ENCODE measurements at places on chromosomes 16 and 17.

DNA sequence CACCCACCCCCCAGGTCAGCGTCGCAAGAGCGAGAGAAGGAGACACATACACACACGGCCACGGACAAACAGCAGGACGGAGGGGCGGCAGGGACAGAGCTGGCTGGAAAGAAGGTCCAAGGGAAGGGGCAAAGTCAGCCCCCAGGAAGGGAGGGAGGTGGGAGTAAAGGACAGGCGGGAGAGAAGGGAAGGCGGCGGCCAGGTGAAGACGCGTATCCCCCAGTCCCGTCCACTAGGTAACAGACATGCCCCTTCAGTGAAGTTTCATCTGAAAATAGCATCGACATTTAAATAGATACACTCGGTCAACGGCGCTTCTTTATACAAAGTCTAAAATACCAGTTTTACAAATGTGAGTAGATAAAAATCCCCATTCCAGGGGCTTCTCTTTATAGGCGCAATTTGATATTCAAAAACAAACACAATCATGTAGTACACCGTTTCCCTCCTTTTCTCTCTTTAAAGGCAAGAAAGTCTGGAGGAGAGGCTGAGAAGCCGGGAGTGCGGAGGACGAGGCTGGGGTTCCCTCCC, 4.5 kb downstream of the CBX8 start:
- no peak for DNase-seq

DNA sequence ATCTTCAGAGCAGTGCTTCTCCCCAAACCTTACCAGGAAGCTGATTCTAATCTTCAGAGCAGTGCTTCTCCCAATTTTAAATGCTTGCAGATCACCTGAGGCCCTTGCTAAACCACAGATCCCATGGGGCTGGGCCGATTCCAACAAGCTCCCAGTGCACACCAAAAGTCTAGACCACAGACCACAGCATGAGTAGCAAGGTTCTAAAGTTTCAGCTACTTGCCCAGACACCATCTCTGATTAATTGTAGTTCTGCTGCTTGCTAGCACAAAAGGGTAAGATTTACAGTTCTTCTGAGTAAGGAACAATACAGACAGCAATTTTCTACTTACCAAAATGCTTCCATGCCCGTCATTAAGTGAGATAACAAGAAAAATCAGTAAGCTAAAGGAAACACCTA, 12.2 kb downstream of the CLEC3A start:
- DNase-seq: no peak

DNA sequence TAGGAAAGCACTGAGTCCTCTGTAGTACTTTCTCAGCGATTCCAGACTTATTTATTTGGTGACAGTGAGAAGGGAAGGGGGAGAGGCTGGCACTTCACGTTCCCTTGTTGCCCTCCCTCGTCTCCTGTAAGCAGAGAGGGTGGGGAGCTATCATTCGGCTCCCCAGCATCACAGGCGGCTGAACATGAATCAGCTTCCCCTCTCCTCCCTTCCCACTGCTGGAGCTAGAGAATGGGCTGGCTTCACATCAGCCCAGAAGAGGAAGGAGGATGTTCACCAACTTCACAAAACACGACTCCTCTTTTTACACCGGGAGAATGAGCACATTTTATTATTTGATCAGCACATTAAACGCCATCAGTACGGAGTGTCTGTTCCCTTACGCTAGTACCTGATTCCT, 6.7 kb upstream of the CMIP start:
- DNase-seq: no peak

- no peak for DNase-seq
Observed at GRCh38 chr16:66189951-66190350, 176.5 kb upstream of the CDH5 start.

DNA sequence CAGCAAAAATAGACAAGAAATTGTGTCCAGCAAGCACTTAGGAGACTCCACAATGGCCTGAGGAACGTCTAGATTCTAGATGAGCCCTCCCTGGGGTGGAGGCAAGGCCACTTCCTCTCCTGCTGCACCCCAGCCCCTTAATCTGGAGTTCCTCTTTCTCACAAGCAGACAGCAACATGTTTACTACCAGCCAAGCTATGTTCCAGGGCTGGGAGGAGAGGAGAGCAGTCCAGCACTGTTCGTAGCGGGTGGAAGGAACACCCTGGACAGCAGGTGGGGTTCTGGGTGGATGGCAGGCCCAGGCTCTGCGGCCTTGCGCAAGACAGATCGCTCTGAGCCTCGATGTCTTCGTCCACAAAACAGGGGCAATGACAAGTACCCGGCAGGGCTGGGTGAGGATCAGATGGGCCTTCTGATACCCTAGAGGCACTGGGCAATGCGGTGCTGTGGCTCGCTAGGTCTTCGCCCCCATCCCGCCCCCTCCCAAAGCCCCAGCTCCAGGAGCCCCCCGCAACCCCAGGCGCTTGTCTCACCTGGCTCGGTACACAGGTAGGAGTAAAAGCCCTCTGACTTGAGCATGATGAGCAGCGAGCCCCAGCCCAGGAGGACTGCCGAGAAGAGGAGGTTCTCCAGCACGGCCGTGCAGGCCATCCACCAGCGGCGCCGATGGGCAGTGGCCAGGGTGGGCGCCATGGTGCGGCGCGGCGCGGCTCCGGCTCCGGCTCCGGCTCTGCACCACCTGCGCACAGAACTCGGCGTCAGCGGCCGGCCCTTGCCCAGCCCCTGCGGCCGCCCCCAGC, 1.3 kb downstream of the SLC43A2 start:
- DNase-seq: no peak

GRCh38 chr17:66190738-66191592, 968 bp downstream of the CEP112 start:
- DNase-seq: no peak

GRCh38 chr16:83908798-83909197, 9.9 kb downstream of the MLYCD start:
- peak; percentile 38 for DNase-seq

- no peak for DNase-seq
Observed at GRCh38 chr17:82126556-82127314, 28.7 kb upstream of the FASN start.

DNA sequence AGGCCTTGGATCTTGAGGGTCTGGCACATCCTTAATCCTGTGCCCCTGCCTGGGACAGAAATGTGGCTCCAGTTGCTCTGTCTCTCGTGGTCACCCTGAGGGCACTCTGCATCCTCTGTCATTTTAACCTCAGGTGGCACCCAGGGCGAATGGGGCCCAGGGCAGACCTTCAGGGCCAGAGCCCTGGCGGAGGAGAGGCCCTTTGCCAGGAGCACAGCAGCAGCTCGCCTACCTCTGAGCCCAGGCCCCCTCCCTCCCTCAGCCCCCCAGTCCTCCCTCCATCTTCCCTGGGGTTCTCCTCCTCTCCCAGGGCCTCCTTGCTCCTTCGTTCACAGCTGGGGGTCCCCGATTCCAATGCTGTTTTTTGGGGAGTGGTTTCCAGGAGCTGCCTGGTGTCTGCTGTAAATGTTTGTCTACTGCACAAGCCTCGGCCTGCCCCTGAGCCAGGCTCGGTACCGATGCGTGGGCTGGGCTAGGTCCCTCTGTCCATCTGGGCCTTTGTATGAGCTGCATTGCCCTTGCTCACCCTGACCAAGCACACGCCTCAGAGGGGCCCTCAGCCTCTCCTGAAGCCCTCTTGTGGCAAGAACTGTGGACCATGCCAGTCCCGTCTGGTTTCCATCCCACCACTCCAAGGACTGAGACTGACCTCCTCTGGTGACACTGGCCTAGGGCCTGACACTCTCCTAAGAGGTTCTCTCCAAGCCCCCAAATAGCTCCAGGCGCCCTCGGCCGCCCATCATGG, 4.0 kb upstream of the ADGRG3 start:
- DNase-seq: no peak

DNA sequence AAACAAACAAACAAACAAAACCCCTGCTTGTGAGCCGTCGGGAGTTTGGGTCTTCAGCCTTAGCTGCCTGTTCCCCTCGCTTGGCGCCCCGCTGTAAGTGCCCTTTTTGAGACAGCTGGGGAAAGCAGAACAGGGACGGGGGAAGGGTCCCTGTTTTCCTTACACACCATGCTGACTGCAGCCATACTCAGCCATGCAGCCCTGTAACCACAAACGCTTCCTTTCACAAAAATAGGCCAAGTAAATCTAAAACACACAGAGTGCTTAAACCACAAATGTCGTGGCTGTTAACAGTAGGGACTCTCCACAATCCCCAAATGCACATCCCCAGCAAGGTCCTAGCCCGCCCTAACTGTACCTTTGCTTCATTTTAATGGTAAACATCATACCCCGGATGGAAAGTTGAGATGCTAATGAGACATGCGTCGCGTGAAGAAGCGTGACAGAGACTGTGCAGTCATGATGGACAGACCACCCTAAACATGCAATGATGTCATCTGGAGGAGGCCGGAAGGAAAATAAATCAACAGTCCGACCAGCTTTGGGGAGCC, 129.9 kb downstream of the MGAT5B start:
- no peak for DNase-seq

GRCh38 chr17:74859459-74860228, at the start of gene GRIN2C:
Gene GRIN2C (minus strand): TSS chr17:74859885. CDS start chr17:74855092, 4,793 bp downstream.
- no peak for DNase-seq

GRCh38 chr17:82399041-82399441, 19.1 kb upstream of the HEXD start:
- DNase-seq: no peak

DNA sequence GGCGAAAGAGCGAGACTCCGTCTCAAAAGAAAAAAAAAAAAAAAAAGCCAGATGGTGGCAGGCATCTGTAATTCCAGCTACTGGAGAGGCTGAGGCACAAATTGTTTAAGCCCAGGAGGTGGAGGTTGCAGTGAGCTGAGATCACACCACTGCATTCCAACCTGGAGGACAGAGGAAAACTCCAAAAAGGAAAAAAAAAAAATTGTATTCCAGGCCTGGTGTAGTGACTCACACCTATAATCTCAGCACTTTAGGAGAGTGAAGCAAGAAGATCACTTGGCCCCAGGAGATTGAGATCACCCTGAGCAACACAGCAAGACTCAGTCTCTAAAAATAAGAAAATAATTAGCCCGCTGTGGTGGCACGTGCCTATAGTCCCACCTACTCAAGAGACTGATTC, 20.1 kb downstream of the HBQ1 start:
- DNase-seq: no peak

- DNase-seq: no peak
Observed at GRCh38 chr16:75312875-75313274, 61.5 kb upstream of the BCAR1 start.

GRCh38 chr16:54027062-54027461, 259.5 kb downstream of the IRX3 start:
- DNase-seq: no peak

DNA sequence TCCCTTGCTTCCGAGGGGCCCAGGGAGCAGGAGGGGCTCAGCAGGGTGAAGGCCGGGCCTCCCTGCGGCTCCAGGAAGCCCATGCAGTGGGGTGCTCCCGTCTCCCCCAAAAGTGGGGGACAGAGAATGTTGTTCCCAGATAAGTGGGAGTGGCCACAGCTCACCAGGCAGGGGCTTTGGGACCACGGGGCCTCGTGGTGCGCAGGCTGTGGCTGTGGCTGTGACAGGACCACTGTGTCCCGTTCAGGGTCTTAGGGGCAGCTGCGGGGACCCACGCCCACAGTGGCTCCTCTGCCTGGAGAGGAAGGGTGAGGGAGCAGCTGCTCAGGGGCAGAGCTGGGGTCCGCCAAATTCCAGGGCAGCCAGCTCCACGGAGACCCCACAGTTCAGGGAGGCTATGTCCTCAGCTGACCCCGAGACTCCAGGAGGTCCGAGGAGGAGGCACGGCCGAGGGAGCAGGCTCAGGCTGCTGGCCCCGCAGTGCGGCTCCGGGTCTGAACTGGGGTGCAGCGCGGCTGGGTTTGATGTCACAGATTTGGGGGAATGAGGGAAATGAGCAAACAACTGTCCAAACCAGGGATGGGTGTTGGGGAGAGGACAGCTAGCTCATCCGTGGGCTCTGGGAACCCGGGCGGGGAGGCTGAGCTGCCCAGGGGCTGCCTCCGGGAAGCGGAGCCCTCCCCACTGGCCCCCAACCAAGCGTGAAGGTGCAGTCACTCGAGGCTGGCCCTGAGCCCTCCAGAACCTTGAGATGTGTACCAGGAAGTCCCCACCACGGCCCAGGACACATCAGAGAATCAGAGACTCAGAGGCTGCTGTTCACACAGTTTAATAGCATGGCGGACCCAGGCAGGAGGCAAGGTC, 23.4 kb downstream of the TPSD1 start:
- no peak for DNase-seq

DNA sequence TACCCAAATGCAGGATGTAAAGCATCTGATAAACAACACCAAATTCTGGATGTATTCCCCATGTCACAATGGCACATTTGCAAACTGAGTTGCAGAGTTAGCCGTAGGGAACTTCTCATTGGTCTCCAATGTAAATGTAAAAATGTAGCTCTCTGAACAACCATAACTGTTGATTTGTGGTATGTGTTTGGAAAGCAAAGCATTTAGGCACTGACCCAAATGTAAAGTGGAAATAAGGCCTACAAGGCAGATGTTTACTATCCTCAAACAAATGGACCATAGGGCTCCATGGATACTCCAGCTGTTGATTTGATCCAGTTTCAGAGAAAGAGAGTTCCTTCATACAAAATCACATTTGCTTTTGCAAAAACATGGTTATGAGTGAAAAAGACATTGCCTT, 223.0 kb upstream of the ELAC2 start:
- no peak for DNase-seq

DNA sequence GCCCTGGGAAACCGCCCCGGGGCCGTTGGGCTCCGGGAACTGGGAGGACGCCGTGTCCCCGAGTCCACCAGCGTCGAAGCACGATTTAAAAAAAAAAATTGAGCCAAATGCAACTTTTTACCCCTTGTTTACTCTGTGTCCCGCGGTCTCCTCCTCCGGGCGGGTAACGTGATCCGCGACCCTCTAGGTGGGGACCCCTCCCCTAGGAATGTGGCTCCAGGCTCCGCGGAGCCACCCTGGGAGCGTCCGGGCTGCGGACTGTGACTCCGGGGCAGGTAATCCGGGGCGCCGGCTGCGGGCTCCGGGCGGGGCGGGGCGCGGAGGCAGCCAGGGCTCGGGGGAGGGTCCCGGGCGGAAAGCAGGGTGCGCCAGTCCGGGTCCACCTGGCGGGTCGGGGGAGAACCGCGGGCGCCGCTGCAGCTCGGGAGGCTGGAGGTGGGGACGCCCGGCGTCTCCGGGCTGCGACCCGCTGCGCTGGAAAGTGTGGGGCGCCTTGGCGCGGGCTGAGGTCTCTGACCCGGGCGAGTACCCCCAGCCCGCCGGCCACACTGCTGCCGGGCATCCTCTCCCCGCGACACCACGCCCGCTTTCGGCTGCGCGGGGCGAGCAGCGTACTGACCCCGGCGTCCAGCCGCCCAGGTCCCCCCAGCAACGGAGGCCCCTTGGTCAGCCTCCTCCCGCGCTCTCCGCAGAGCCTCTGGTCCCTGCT, 852 bp upstream of the HELZ start:
- DNase-seq: no peak

DNA sequence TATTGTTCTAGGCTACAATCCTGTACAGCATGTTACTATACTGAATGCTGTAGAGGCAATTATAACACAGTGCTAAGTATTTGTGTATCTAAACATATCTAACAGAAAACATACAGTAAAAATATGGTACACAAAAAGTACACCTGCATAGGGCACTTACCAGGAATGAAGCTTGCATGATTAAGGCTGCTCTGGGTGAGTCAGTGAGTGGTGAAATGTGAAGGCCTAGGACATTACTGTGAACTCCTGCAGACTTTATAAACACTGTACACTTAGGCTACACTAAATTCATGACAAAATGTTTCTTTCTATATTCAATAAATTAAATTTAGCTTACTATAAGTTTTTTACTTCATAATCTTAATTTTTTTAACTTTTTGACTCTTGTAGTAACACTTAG, 37.1 kb downstream of the AMFR start:
- no peak for DNase-seq

- DNase-seq: no peak
Observed at GRCh38 chr17:47630614-47631013, 19.1 kb upstream of the KPNB1 start.
